Suppressor macrophage (primary cell): ENCODE measurements at places on chromosomes 6 and 20.

- DNase-seq, result no peak
Observed at GRCh38 chr6:47061309-47062300, 19.5 kb upstream of the ADGRF1 start.

- DNase-seq, result no peak
Observed at GRCh38 chr6:155106456-155107115, 111.5 kb downstream of the TIAM2 start.

- DNase-seq, result no peak
Observed at GRCh38 chr20:3753501-3754275, 13.9 kb downstream of the ADISSP start.

GRCh38 chr6:154783229-154783628 is 50.0 kb downstream of the SCAF8 start:
- no peak for DNase-seq

DNA sequence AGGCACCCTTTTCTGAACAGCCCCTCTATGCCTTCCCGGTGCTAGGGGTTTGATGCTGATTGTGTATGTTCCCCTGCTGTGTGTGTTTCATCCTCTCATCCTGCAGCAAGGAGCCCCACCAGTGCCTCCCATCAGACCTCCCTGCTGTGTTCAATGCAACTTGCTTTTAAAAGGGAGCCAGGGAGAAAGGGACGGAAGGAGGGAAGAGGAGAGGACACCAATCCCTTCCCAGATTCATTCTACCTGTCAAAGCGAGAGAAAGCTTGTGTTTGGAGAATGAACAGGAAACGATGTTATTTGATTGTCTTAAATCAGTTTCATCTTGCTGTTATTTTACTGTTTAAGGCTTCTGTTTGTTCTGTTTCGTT is 259.2 kb downstream of the ADGB start:
- no peak for DNase-seq

GRCh38 chr6:115270953-115271352 is 789.7 kb downstream of the FRK start:
- DNase-seq, result no peak
